ENCODE measurements at places on chromosomes 5 and 9.

GRCh38 chr9:98092613-98092931, 26.4 kb downstream of the TRIM14 start:
- DNase-seq: no peak

DNA sequence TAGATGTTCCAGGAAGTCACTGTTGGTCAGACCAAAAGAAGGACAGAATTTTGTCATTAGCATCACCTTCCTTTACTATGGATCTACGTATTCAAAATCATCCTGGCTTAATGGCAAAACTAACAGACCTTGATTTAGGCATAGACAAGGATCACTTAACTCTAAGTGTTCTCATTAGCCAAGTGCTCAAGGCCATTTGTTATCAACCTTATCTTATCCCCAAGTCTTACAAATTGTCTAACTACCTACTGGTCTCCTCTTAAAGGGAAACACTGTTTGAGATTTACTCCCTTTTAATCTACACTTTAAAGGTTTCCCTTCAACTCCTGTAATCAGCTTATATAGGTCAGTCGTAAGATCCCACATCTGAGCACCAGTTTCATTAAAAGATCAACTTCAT, 1197.5 kb upstream of the C9orf72 start:
- no peak for DNase-seq

DNA sequence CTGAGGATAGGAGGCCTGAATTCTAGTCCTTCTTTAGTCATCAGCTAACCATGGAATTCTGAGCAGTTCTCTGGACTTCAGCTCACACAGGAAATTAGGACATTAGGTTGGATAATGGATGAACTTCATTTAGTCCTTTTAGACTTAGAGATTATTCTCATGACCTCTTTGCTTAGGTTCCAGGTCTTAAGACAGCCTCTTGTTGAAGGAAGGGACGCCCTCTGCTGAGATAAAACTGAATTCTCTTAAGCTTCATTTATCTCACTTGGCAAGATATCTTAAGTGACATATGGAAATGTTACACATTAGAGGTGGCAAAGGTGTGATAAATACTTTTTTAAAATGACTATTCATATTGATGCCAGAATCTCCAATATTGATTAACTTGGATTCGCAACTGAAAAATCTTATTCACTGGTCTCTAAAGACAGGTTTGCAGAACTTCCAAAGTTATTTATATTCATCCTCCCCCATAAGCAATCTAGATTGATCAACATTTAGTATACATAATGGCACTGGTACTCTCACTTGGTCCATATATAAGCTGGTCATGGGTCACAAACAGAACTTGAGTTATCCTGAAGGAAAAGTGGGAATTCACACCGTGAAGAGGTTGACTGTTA, 16.9 kb upstream of the ZNF366 start:
- DNase-seq: no peak

GRCh38 chr5:178434851-178435250, 155.3 kb downstream of the COL23A1 start:
- DNase-seq: no peak

GRCh38 chr9:7055171-7055903, 297.6 kb downstream of the KDM4C start:
- DNase-seq: no peak

DNA sequence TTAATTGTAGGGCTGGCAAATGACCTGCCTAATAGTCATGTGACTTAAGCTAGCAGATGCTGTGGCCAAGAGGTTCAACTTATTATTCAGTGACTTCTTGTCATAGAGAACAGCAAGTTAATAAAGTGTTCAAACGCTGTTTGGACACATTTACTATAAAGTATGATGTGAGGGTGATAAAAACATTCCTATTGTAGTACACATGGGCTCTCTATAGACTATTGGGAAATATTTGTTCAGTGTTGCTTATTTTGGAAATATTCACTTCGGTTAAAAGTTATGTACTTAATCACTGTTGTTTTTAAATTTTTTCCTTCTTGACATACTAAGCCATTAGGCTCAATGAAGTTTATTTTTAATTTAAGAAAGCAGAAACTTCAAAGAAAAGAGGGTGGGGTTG, 345.0 kb downstream of the NNT start:
- DNase-seq: no peak

GRCh38 chr5:33806738-33807442, 84.9 kb downstream of the ADAMTS12 start:
- DNase-seq: no peak

- no peak for DNase-seq
These were observed 422.2 kb downstream of the CTNND2 start for GRCh38 chr5:11482011-11482410.

- DNase-seq: no peak
These were observed 8.4 kb downstream of the EEIG1 start for GRCh38 chr9:127972236-127972871.

DNA sequence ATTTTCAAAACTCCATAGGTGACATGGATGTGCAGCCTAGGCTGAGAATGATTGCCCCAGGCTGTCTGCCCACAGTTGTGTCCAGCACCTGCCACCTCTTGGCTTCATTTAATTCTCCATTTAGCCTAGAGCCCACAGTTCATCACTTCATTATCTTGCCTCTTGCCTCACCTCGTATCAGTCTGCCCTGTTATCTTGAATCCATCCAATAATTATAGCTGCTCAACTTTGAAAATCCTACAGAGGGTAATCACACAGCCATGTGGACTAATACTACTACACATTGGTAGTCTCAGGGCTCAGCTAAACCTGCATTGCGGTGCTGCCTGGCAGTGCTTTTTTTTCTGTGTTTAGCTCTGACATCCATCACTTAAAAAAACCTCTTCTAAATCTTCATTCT, 7.4 kb downstream of the UGCG start:
- DNase-seq: no peak

DNA sequence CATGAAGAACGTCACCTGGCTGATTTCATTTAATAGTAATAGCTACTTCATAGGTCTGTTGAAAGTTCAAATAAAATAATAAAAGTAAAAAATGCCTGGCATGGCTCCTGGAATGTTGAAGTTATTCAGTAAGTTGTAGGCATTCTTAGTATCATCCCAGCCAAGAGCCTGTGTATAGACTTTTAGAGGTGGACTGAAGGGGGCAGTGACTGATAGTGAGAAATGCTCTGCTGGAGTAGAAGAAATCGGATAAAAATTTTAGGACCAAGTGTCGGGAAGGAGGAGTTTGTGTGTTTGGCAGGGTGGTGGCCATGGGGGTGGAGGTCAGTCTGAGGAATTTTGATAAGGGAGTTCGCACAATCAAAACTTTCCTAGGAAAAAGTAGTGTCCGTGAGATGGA, 3.6 kb downstream of the ZFP2 start:
- DNase-seq: no peak

- no peak for DNase-seq
These were observed 8.5 kb upstream of the ACSL6 start for GRCh38 chr5:132019857-132020555.

- no peak for DNase-seq
These were observed 102.3 kb downstream of the ENC1 start for GRCh38 chr5:74538206-74538661.

- no peak for DNase-seq
These were observed 114.4 kb downstream of the ROR2 start for GRCh38 chr9:91835632-91836031.

DNA sequence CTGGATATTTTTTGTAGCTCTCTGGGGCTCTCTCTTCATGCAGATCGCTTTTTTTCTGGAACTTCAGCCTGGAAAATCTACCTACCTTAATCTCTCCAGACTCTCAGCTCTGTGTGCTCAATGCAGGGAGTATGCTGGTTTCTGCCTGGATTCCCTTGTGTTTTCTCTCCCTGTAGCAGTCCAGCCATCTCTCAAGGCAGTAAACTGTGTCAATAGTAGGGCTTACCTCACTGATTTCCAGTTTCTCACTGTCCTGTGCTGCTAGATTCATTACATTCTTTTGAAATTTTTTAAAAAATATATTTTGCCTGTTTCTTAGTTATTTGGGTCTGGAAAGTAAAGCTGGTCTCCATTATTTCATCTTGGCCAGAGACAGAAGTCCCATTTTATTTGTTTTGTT, 951.4 kb downstream of the NR2F1-AS1 start:
- no peak for DNase-seq

- no peak for DNase-seq
These were observed 51.9 kb downstream of the OSTF1 start for GRCh38 chr9:75140261-75140660.

GRCh38 chr5:149217803-149218155, 53.9 kb upstream of the AFAP1L1 start:
- DNase-seq: no peak

- no peak for DNase-seq
These were observed 52.5 kb upstream of the ORM1 start for GRCh38 chr9:114270120-114270975.

DNA sequence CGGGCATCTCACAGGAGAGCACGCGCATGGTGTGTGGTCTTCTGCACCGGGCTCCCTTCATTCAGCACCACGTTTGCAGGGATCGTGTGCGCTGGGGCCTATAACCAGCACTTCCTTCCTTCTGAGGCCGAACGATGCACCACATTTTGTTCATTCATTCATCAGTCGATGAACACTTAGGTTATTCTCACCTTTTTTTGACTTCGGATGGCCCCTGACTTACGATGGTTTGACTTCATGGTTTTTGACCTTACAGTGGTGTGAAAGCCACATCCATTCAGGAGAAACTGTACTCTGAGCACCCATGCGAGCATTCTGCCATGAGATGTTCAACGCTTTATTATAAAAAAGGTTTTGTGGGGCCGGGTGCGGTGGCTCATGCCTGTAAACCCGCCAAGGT, 27.5 kb downstream of the TSPAN17 start:
- no peak for DNase-seq

DNA sequence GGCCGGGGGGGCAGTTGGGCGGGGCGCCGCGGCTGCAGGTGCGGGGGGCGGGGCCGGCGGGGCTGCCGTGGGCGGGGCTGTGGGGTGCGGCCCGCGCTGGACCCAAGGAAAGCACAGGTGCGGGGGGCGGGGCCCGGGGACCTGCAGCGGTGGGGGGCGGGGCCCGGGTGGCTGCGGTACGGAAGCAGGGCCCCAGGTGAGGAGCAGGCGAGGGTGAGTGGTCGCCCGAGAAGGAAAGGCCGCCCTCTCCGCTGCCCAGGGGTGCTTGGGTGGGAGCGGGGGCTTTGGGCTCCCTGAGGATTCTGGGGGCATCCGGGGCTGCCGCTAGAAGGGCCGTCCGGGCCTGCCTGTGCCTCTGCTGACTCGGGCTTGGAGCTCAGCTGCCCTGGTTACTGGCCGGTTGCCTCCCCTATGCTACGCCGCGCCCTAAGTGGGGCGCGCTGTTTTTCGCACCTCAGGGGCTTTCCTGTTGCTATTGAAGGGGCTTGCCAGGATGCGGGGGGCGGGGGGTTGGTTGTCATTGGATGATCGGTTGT, 767 bp downstream of the RALGPS1 start:
- DNase-seq: no peak

- no peak for DNase-seq
These were observed 362.7 kb downstream of the CSNK1G3 start for GRCh38 chr5:123874600-123875201.

GRCh38 chr5:127001621-127002296, 28.6 kb downstream of the MARCHF3 start:
- peak; percentile 33 for DNase-seq

DNA sequence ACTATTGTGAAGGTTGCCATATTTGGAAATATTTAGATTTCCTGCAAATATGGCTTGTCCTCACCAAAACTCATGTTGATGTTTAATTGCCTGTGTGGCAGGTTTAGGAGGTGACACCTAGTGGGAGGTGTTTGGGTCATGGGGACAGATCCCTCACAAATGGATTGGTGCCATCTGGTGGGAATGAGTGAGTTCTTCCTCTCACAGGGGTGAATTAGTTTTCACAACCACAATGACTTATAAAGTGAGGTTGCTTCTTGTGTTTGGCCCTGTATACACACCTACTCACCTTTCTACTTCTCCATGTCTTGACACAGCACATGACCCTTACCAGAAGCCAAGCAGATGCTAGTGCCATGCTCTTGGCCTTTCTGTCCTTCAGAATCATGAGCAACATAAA, 41.1 kb downstream of the ISOC1 start:
- DNase-seq: no peak

GRCh38 chr5:35618304-35618636, 607 bp downstream of the SPEF2 start:
- DNase-seq: no peak

GRCh38 chr5:181052672-181053487, 12.8 kb downstream of the BTNL9 start:
- DNase-seq: peak; percentile 79

- DNase-seq: no peak
These were observed 48.2 kb upstream of the DPYSL3 start for GRCh38 chr5:147557876-147558745.

DNA sequence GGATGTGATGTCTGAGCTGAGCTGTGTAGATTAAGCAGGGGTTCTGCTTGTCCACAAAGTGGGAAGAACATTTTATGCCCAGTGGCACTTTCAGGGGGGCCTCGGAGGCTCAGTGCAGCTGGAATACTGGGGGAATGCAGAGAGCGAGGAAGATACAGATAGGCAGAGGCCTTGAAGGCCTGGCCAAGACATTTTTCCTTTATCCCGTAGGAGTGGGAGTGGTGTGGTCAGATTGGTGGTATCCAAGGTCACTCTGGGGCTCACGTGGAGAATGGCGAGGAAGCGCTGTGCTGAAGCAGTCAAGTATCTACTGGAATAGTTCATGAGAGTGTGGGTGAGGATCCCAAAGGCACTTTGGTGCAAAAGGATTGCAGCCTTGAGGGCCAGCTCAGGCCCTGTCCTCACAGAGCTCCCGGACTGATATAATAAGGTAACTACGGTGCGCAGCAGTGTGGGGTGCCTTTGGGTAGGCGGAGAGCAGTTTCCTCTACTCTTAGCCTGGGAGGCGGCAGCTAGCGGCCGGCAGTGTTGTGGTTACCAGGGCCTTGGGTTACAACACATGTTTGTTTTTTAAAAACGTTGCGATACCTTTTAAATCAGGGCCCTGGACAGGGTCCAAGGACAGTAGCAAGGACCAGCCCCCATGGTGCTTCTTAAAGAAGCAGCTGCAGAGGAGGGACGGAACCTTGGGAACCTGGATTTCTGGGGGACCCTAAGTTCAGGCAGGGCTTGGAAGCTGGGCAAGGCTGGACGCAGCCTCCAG, 10.8 kb upstream of the CCDC69 start:
- DNase-seq: no peak

GRCh38 chr9:8157683-8158324, 358.2 kb upstream of the DMAC1 start:
- DNase-seq: no peak

DNA sequence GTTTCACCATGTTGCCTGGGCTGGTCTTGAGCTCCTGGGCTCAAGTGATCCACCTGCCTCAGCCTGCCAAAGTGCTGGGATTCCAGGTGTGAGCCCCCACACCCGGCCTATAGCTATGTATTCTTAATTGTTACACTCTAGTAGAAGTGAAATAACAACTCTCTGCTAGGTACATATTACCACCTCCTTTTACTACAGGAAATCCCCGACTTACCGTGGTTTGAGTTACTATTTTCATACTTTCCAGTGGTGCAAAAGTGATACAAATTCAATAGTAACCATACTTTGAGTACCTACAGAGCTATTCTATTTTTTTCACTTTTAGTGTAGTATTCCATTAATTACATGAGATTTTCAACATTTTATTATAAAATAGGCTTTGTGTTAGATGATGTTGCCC, 719 bp downstream of the ARL14EPL start:
- no peak for DNase-seq

GRCh38 chr9:93276973-93277372, 93.0 kb downstream of the WNK2 start:
- no peak for DNase-seq

Measured in 8988T (cell line).